ENCODE measurements at places on chromosomes 16 and 17. TPM values are rescaled to one million over a fixed set of nuclear protein-coding genes. Genes with fewer than 3 reads are reported as not detected.

GRCh38 chr17:42561897-42562387 lies at the start of gene COASY:
TSS of gene COASY (plus strand) at chr17:42562148. CDS start at chr17:42562623, 475 bp downstream.
- peak; percentile 94 for DNase-seq

Gene MYCBPAP
- polyA plus RNA-seq = 1.4 TPM

DNA sequence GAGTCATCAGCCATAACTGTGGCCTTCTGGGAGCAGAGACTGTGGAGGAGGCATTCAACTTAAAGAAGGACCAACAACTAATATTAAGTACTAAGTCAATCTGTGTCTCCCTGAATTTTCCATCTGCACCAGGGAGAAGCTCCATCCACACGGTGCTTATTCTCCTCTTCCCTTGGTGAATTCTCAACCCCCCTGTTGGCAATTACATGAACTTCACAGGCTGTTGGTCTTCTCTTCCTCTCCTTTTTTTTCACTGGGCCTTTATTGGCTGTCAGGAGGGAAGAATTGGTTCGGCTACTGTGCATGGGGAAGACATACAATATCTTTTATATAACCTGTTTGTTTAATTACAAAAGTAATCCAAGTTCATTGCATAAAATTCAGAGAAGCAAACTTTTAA lies 152.8 kb upstream of the IRX6 start:
- DNase-seq = no peak

DNA sequence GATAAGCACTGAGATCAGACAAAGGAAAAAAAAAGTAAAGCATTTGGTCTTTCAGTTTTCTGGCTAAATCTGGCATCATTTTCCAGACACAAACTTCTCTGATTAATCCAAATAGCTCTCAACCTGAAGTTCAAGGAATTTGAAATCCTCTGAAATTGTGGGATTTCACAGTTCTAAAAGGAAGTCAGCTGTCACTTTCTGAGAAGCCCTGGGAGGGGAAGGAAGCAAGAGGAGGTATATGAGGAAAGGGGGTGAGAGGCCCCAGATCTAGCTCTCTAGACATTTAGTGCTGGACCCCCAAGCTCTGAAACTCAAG lies 17.5 kb upstream of the HOXB9 start:
- no peak for DNase-seq

Gene BEAN1
- 1.2 TPM for polyA plus RNA-seq

DNA sequence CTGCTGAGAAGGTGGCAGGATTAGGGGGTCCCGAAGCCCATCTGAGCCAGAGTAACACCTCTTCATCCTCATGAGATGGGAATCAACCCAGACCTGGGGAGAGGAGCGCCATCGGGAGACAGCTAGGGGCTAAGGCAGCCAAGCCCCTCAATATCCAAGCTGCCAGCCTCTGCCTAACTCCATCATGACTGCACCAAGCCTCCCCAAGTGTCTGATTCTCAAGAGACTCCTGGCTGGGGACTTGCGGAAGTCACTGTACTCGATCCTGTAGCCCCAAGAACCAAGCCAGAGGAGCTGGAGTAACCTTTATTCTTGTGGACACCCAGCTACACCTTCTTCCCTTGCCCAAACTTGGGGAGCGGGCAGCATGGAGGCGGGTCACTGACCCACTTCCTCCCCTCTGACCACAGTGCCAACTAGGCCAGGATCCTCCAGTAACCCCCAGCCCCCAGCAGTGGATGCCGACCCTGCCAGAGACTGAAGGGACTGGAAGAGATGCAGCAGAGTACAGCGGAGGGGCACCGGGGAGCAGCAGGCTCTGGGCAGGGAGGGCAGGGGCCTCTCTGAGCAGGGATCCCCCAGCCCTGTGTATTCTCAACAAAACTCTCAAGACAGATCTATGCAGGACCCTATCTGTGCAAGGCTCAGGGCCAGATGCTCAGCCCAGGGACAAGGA lies 13.3 kb downstream of the HDAC5 start:
- no peak for DNase-seq

GRCh38 chr16:88005181-88005581 lies 53.9 kb downstream of the BANP start:
- no peak for DNase-seq

Gene TNFRSF17
- polyA plus RNA-seq = not detected

GRCh38 chr17:31452101-31452500 lies 60.6 kb downstream of the RAB11FIP4 start:
- no peak for DNase-seq

DNA sequence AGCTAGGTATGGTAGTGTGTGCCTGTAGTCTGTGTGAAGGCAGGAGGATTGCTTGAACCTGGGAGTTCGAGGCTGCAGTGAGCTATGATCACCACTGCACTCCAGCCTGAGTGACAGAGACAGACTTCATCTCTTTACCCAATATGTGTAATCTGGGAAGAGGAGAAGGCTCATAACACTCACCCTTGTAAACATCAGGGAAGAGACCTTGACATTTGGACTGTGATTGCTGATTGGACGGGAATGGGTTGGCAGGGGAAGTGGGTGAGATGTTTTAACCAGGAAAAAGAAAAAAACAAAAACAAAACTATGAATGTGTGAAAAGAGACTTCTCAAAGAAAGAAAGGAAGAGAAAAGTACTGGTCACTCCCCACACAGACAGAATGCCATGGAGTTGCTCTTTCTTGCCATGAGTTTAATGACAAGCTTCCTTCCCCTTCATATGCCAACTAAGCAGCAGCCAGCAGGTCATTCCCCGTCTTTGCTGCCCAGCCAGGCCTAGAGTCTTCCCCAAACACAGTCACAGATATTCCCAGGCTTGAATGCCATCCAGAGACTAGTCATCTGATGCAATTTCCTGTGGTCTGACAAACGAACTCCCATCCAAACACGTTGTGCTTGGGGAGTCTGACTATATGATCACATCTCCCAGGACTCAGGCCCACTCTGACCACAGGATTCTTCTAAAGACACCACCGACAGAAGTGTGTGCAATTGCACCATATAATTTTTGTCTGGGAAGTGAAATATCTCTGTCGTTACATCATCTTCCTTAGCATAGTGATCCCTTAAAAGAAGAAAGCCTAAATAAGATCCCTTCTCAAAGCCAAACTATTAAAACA lies 3.6 kb upstream of the XAF1 start:
- DNase-seq = no peak

- no peak for DNase-seq
Observed at GRCh38 chr17:49581648-49581998, 6.0 kb downstream of the NXPH3 start.

Gene PLA2G10
- 0.39 TPM for polyA plus RNA-seq

Gene GLP2R
- not detected for polyA plus RNA-seq

- DNase-seq = no peak
Observed at GRCh38 chr16:54923055-54923473, 7.6 kb upstream of the IRX5 start.

Gene CCL23
- polyA plus RNA-seq = not detected

Gene ABCC11
- 0.30 TPM for polyA plus RNA-seq

GRCh38 chr16:27828671-27829070 lies 234.8 kb downstream of the GSG1L start:
- DNase-seq = no peak

- no peak for DNase-seq
Observed at GRCh38 chr16:19210280-19210924, 42.4 kb downstream of the SYT17 start.

Gene SLC16A3
- 6.3 TPM for polyA plus RNA-seq

Gene KRTAP3-1
- polyA plus RNA-seq = not detected

GRCh38 chr17:11991461-11991860 lies 5.8 kb downstream of the ZNF18 start:
- no peak for DNase-seq

Gene ZDHHC7
- 50.8 TPM for polyA plus RNA-seq
